ENCODE measurements at places on chromosomes 4 and X. TPM values are rescaled to one million over a fixed set of nuclear protein-coding genes. Genes with fewer than 3 reads are reported as not detected.
A peak's percentile ranks its signal among the peaks of the same experiment; 100 is the strongest.

DNA sequence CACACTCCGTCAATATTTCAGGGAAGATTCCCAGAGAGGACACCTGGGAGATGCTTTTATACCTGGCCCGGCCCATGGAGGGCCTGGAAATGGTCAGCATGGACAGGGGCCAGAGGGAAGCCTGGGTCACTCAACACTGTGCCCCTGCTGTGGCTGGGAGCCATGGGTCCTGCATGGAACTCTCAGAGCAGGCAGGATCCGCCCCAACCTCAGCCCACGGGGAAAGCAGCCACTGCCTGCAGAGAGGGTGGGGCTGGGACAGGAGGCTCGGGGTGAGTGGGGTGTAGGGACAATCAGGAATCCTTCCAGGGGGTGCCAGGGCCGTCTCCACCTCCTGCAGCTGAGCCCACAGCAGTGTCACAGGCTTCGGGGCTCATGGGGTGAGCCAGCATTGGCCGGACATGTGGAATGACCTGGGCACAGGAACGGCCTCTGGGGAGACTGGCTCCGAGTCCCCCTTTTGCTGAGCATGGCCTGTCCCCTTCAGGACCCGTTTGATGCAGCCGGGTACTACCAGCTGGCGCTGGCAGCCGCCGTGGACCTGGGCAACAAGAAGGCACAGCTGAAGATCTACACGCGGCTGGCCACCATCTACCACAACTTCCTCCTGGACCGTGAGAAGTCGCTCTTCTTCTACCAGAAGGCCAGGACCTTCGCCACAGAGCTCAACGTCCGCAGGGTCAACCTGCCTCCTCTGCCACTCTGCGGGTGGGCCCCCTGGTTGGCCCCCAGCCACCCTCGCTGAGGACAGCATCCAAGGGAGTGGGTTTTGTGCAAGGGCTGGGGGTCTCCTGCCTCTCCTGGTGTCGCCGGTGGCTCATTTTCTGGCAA, 29.1 kb upstream of the HTRA3 start:
- peaks cover 4% of the 10 kb centered on the region for H3K27me3 ChIP-seq
- no peak for DNase-seq
- H3K4me1 ChIP-seq = no peaks in the 10 kb centered on the region
- no peak overlapping the region for H3K4me3 ChIP-seq
- no peaks in the 10 kb centered on the region for H3K36me3 ChIP-seq

DNA sequence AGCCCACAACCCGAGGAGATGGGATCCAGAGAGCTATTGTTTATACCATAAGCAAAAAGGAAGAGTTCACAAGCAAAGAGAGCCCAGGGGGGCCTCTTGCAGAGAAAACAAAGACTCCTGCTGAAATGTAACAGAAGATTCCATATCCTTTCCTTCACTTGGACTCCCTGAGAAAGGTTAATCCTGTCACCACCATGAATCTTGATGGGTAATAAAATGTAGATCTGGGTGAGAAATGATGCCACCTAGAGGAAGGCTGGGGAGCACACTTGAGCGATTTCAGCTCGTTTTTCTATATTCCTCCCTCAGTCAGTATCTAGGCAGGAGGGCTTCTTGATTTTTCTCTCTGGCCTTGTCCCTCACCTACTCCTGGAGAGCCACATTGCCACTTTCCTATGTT, 10.2 kb upstream of the KCNE5 start:
- no peaks in the 10 kb centered on the region for H3K27me3 ChIP-seq
- 0 out of 2 replicates have a peak, but pooled peaks cover 8% of the 10 kb centered on the region for H3K36me3 ChIP-seq
- no peak overlapping the region for H3K4me3 ChIP-seq
- peak; percentile 11 for DNase-seq
- H3K4me1 ChIP-seq = no peaks in the 10 kb centered on the region

FHDC1 gene
- 0.44 TPM for total RNA-seq

DNA sequence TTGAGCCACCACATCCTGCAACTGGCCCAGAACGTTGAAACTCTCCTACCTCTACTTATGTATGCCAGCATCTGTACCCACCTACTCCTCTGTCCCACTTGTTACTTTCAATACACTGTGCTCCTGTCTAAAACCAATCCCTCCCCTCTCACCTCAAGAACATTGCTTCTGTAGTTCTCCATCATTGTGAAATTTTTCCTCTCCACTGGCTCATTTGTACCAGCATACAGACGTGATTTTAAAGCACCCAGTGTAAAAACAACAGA, 25.5 kb upstream of the USO1 start:
- no peak for DNase-seq
- peaks cover 11% of the 10 kb centered on the region for H3K4me1 ChIP-seq
- peaks cover 3% of the 10 kb centered on the region for H3K36me3 ChIP-seq
- H3K27me3 ChIP-seq = peaks cover 2% of the 10 kb centered on the region
- no peak overlapping the region for H3K4me3 ChIP-seq
- H3K27ac ChIP-seq = no peak overlapping the region

- no peak overlapping the region for H3K27ac ChIP-seq
- peaks cover 40% of the 10 kb centered on the region for H3K4me1 ChIP-seq
- no peaks in the 10 kb centered on the region for H3K36me3 ChIP-seq
These were observed 3.5 kb downstream of the MND1 start for GRCh38 chr4:153348006-153348405.

SPANXA1 gene
- total RNA-seq = 0.67 TPM

GRCh38 chr4:90537491-90537890, 410.3 kb downstream of the CCSER1 start:
- no peaks in the 10 kb centered on the region for H3K36me3 ChIP-seq
- H3K4me1 ChIP-seq = no peaks in the 10 kb centered on the region
- no peak overlapping the region for H3K4me3 ChIP-seq
- DNase-seq = no peak
- H3K27me3 ChIP-seq = no peaks in the 10 kb centered on the region
- H3K27ac ChIP-seq = no peak overlapping the region

RNF150 gene
- total RNA-seq = 15.1 TPM

DNA sequence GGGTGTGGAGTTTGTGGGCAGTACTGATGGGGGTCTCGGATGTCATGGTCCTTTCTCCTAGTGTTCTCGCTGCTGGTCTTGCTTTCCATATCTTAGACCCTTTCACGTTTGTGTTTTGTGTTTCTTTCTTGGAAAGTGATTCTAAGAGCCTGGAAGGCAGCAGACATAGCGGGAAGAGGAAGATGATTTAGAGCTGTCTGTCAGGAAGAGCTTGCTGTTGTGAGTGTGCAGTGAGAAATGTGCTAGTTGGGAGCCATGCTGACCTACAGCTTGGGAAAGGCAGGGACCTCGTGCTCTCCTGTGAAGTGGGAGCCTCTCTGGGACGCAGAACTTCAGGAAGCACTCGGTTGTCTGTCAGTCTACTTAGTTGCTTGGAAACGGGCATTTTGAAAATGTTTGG, 122.2 kb downstream of the ZNF518B start:
- no peak for DNase-seq
- H3K27me3 ChIP-seq = peaks cover 2% of the 10 kb centered on the region
- H3K36me3 ChIP-seq = 0 out of 2 replicates have a peak, but pooled peaks cover 5% of the 10 kb centered on the region
- H3K4me3 ChIP-seq = no peak overlapping the region
- H3K27ac ChIP-seq = no peak overlapping the region
- peaks cover 45% of the 10 kb centered on the region for H3K4me1 ChIP-seq

DNA sequence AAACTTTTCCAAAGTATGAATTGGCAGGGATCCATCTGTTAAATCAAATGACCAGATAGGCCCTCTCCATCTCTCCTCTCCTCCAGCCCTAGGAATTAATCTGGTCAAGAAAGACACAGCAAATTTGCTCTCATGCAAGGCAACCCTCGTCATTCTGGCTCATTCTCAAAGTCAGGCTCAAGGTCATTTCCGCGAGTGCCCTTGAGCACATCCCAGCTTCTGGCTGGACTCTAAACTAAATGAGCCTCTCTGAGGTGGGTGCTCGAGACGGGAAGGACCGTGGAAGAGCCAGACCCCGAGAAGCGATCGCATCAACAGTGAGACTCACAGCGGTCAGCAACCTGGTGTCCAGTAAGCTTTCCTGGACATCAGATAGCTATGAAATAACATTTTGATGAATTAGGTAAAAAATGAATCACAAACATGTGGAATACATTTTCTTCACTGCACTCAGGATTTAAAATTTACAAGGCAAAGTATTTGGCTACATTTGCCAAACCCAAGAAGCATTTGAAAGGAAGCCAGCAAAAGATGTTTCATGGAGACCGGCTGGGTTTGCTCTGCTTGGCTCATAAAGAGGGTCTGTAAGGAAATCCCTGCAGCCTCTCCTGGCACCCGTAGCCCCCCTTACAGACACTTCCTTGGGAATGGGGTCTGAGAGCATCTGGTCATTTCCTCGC, 121.0 kb downstream of the ENPP6 start:
- no peaks in the 10 kb centered on the region for H3K4me1 ChIP-seq
- no peak for DNase-seq
- H3K27ac ChIP-seq = no peak overlapping the region
- H3K4me3 ChIP-seq = no peak overlapping the region
- no peaks in the 10 kb centered on the region for H3K27me3 ChIP-seq
- no peaks in the 10 kb centered on the region for H3K36me3 ChIP-seq

- H3K27ac ChIP-seq = no peak overlapping the region
- no peak overlapping the region for H3K4me3 ChIP-seq
- DNase-seq = no peak
- no peaks in the 10 kb centered on the region for H3K36me3 ChIP-seq
- peaks cover 2% of the 10 kb centered on the region for H3K27me3 ChIP-seq
These were observed 79.5 kb downstream of the STOX2 start for GRCh38 chr4:183984566-183984965.

CAPN6 gene
- not detected for total RNA-seq

Data from HFFc6 (cell line).